ENCODE measurements at places on chromosomes 16 and 17.

GRCh38 chr17:680529-680928 is 34.1 kb downstream of the VPS53 start:
- no peak for DNase-seq

DNA sequence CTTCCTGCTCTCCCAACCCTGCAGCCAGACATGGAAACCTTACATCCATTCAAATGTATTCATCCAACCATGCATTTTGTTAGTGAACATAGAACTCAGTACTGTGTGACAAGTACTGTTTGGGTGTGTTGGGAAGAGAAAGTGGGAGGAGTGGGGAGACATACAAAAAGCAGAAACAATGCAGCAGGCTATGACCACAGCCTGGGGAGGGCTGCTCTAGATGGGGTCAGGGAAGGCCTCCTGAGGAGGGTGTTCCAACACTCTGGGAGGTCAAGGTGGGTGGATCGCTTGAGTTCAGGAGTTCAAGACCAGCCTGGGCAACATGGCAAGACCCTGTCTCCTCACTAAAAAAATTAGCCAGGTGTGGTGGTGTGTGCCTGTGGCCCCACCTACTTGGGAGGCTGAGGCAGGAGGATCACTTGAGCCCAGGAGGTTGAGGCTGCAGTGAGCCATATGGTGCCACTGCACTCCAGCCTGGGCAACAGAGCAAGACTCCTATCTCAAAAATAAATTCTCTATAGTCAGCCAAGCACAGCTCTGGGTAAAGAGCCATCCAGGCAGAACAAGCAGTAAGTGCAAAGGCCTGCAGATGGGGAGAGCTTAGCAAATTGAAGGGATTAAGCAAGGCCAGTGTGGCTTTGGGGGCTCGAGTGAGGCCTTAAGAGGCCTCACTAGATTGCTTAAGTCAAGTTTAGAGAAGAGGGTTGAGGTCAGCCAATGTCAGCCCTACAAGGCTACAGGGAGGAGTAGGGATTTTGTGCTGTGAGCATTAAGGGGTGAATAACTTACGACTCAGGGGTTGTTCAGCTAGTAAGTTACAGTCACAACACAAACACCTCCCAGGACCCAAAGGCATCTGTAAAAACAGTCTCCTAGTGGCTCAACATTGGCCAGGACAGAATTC is 5.5 kb downstream of the SLC13A2 start:
- DNase-seq: no peak

GRCh38 chr17:79696610-79696982 is 34.1 kb upstream of the ENPP7 start:
- DNase-seq: no peak

- DNase-seq: no peak
These were observed 117.4 kb downstream of the IRF8 start for GRCh38 chr16:86016201-86016965.

DNA sequence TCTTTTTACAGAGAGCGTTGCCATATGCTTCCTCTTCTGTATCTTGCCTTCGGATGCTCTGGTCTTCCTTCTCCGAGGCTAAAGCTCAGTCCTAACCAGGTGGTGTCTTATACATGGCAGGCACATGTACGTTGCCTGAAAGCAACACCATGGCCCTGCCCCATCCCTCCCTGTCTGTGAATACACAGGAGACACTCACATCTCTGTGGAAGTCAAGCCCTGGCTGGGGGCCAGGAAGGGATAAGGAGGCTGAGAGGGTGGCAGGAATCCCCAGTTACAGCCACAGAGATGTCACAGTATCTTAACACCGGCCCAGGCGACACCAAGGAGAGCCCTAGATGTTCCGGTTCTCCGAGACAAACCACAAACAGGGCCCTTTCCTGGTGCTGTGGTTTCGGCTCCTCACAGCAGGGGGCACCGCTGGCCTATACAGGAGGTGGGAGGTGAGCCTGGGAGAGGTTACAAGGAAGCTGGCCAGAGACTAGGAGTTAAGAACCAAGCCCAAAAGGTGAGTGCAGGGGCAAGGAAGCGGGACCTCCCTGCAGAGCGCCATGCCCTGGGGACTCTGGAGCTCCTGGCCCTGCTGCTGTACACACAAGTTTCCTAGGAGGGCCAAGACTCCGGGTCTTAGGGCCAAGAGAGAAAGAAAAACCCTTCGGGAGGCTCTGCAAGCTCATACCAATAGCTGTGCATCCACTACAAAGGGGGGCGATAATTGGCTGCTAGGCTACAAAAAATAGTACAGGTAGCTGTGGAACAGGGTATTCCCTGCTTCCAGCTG is 41.7 kb downstream of the SRL start:
- no peak for DNase-seq

DNA sequence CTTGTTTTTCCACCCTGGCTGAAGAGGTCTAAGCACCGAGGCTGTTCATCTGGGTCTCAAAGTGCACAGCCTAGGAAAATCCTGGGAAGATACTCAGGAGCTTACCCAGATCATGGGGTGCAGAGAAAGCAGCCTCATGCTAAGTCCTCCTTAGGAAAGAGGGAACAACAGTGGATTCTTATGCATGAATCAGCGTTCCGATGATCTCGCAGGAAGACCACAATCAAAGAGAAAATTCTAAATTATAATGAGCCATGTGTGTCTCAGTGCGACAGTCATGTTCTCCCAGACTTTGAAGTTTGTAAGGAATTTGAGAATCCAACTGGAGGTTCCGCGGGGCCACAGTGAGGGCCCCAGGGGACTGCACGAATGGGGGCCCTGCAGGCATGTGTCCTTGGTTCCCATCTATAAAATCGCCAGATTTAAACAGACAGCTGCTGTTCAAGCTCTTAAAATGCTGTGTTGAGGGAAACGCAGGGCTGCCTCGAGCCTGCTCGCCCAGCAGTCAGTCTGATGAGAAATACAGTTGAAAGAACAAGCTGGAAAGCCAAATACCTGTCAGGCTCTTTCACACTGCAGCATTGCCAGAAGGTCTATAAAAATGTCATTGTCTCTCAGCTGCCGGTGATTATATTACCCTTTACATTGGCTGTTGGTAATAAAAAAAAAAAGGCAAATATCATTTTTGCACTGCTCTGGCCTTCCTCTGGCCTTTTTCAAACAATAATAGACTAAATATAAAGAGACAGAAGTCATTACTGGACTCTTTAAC is 152.1 kb downstream of the PMP22 start:
- DNase-seq: no peak

Measured in stimulated activated CD4-positive, alpha-beta T cell treated with anti-CD3 and anti-CD28 coated beads, TNF-alpha, amount 100 ng/mL, for 1 hour (primary cell).